ENCODE measurements at places on chromosomes 16 and 17.
A peak's percentile ranks its signal among the peaks of the same experiment; 100 is the strongest.

- peak; percentile 33 for DNase-seq
These were observed 22.6 kb upstream of the CBFA2T3 start for GRCh38 chr16:88999457-89000206.

- no peak for DNase-seq
These were observed 205.7 kb upstream of the CPHXL start for GRCh38 chr16:75931970-75932369.

DNA sequence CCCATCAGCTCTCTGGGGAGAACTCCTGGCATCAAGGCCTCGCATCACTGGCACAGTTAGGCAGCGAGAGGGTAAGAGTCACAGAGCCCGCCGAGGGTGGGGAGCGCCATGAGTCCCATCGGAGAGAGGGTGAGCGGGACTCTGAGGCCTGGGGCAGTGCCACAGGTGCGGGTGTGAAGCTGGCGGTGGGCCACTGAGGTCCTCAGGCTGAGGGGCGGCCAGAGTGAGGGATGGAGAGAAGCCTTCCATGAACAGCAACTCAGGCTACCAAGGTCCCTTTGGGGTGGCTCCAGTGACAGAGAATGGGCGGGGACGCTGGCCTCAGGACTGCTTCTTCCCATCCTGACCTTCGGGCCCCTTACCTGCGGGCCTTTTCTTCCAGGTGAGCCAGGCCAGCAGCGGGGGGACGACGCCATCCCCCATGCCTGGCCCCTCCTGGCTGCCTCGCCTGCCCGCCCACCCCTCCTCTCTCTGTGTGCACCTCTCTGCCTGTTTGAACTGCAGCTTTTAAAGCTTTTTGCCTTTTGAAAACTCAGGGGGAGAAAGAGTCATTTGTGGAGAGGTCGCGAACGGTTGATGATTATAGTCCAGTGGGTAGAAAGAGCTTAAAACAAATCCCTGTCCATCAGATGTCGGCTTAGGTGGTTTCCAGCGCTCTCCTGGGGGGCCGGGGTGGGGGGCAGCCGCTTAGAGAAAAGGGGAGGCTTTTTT lies 149.3 kb upstream of the GSE1 start:
- DNase-seq, result no peak

DNA sequence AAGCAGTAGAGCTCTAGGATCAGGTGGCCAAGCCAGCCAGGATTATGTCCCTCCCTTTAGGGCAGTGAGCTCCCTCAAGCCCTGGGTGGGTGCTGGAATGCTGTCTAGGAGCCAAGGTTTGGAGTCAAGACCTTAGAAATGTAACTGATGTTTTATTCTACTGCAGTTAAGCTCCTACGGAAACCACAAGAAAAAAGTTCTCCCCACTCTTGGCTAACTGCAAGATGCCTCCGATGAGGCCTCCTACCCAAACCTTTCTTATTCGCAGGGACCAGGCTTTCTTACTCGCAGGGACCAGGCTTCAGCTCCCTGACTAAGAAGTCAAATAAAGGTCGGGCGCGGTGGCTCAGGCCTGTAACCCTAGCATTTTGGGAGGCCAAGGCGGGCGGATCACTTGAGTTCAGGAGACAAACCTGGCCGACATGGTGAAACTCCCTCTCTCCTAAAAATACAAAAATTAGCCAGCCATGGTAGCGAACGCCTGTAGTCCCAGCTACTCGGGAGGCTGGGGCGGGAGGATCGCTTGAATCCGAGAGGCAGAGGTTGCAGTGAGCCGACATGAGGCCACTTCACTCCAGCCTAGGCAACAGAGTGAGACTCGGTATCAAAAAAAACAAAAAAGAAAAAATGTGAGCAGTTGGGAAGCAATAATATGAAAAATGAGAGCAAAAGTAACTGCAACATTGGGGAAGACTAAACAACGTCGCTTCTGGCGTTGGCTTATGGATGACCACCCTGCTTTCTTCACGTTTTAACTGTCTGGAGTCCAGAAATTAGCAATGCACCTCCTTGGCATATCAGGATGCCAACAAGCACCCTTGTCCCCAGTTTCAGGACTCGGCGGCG lies 31.7 kb upstream of the ARL4D start:
- no peak for DNase-seq

All from activated T-cell treated with anti-CD3 and anti-CD28 coated beads for 24 hours (primary cell).